Mesendoderm (in vitro differentiated cells): ENCODE measurements at places on chromosomes 1 and 21.
A peak's percentile ranks its signal among the peaks of the same experiment; 100 is the strongest.

DNA sequence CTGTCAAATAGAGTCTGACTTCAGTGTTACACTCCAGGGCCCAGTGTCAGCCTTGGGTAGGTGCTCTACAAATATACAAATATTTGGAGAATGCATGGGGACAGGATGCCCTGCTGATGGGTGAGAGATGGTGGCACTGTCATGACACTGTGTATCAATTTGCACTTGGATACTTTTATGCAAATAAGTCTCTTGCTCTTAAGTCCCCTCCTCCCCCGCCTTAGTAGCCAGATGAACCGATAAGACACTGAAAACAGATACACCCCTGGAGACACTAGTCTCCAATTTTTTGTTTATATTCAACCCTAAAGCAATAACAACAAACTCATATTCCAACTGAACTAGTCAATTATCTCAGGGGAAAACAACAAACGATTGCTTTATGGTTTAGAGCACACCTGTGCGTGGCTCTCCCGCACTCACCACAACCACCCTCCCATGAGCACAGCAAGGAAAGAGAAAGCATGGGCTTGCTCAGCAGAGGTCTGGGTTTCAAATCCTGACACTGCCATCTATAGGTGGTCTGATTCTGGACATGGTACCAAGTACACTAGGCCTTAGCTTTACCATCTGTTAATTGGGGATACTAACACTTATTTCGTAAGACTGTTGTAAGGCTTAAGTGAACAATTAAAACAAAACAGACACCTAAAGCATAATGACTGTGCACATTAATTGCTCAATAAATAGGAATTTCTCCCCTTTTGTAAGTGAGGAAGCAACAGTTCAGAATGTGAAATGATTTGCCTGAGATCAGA lies 50.3 kb downstream of the HIVEP3 start:
- DNase-seq, result peak; percentile 26

DNA sequence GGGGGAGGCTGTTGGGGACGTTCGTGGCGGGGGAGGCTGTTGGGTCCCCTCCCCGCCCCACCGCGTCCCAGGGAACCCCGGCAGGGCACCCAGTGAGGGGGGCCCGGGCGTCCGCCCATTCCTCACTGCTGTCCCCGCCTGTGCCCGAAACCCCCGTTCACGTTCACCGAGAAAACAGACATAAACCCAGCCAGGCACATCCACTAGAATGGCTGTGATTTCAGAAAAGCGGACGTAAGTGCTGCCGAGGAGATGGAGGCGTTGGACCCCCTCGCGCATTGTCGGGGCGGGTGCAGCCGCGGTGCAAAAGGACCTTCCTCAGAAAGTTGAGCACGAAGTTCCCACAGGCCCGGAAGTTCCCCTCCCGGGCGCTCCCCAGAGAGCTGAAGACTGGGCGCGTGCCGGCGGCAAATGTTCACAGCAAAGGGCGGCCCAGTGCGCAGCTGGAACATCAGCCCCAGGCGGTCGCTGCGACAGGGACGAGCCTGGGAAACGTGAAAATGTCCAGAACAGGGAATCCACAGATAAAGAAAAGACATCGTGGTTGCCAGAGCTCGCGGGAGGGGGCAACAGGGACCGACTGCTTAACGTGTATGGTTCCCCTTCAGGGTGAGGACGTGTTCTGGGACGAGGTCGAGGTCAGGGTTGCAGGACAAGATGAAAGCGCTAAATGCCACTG lies 18.5 kb upstream of the SAMD11 start:
- DNase-seq, result peak; percentile 64

DNA sequence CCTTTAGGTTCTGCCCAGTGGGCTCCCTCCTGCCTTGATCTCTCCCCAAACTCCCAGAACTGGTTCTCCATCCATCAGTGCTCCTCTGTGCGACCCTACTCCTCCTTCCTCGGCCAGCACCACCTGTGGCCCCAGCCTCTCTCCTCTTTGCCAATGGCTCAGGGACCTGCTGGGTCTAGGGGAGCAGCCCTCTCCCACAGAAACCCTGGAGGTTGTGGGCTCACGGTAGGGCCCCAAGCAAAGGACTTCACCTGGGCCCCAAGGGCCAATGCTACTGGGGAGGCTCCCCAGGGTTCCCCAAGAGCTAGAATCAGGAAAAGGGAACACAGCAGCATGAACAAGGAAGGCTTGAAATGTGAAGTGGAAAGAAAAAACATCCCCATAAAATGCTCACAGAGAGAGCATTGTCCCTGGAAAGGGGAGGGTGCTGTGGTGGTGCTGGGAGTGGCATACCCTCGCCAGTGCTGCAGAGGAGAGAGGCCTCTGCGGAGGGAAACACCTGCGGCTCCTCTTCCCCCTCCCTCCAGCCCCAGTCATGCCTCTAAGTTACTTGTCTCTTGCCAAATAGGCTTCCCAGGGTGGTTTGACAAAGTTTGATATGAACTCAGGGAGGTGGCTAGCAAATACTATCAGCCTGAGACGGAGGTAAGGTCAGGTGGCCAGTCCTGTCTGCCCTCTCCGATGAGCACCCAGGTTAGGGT lies 2.5 kb downstream of the TMEM63A start:
- no peak for DNase-seq

DNA sequence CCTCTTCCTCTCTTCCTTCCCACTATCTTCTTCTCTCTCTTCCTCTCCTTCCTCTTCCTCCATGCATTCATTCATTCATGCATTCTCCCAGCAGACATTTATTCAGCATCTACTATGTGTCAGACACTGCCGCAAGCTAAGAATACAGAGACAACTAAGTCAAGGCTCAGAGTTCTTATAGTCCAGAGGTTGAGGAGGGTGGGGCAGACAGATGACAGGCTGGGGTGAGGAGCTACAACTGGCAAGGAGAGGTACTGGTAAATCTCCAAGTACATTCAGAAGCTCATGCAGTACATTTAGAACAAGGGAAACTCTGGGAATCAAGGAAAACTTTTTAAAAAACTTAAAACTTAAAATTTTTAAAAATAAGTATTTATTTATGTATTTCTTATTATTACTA lies 56.4 kb upstream of the FMOD start:
- no peak for DNase-seq
